ENCODE measurements at places on chromosomes 3 and 15.

- no peak for DNase-seq
These were observed 16.9 kb upstream of the P2RY13 start for GRCh38 chr3:151346292-151346691.

DNA sequence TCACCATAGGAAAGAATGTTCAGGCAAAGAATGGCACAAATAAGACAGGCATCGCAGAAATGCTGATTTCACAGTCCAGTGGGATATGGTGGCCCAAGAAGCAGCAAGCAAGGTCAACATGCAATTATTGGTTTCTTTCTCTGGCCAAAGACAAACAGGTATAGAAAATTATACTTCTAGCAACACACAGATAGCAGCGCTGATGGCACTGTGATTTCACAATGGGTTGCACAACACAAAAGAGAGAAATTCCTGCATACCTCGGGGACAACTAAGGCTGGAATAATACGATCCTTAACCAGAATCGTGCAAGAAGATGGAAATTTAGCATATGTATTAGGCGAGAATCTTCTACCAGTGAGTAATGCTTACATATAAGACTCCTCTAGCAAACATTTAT lies 76.3 kb upstream of the NR2F2 start:
- DNase-seq = no peak

DNA sequence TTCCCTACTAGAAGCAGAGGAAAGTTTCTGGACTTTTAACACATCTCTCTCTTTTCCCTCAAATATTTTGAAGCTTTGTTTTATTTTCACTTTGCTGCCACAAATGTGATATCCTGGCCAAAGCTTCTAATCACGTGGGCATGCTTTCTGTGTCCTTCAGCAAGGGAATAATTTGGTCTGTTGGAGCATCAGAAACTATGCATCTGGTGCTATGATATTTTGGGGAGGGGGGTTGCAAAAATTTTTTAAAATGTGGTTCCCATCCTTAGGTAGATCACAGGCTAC lies 254.2 kb downstream of the GAP43 start:
- DNase-seq = no peak

GRCh38 chr15:91966194-91966552 lies 112.7 kb downstream of the SLCO3A1 start:
- DNase-seq = no peak

DNA sequence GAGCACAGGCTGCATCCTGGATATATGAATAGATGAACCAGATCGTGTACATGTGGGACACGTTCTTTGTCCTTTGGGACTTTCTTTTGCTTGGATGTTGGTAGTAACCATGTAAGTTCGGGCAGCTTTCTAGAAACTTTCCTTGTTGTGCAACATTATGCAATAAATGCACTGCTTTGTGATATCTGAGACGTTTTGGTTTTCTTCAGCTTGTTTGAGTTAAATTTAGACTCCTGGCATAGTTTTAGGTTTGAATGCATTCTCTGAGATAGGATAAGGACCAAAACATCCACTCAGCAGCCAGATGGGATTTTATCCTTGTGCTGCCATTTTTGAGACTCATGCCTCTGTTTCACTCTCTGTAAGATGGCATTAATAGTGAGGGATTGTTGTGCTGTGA lies 158.9 kb downstream of the IGF1R start:
- DNase-seq = no peak

GRCh38 chr15:74844319-74845207 lies 1.6 kb upstream of the ULK3 start:
- DNase-seq = no peak

DNA sequence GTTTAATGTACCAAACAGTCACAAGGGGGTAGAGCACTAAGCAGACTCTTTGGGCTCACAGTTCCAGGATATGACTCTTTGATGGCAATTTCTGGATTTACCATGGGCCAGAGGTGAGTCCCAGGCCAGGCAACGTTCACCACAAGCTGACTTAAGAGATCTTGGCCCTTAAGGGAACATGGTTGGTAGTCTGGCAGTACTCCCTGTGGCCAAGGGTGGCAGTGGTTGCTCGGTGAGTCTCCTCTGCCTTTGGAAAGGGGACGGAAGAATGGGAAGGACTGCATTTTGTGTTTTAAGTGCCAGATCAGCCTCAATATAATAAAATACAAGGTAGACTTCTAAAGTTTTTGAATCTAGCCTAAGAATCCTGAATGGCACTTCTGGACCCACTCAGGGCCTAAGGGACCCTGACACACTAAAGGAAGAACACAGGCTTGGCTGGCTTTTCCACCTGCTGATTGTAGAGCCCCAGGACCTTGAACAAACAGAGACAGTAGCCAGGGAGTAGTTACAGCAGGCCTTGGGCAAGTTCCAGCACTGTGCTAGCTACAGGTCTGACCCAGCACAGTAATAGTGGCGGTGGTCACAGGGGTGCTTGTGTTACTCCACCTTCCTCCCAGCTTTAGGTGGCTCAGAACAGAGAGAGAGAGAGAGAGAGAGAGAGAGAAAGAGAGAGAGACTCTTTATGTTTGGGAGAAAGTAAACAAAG lies 730.7 kb upstream of the ALCAM start:
- DNase-seq = no peak

DNA sequence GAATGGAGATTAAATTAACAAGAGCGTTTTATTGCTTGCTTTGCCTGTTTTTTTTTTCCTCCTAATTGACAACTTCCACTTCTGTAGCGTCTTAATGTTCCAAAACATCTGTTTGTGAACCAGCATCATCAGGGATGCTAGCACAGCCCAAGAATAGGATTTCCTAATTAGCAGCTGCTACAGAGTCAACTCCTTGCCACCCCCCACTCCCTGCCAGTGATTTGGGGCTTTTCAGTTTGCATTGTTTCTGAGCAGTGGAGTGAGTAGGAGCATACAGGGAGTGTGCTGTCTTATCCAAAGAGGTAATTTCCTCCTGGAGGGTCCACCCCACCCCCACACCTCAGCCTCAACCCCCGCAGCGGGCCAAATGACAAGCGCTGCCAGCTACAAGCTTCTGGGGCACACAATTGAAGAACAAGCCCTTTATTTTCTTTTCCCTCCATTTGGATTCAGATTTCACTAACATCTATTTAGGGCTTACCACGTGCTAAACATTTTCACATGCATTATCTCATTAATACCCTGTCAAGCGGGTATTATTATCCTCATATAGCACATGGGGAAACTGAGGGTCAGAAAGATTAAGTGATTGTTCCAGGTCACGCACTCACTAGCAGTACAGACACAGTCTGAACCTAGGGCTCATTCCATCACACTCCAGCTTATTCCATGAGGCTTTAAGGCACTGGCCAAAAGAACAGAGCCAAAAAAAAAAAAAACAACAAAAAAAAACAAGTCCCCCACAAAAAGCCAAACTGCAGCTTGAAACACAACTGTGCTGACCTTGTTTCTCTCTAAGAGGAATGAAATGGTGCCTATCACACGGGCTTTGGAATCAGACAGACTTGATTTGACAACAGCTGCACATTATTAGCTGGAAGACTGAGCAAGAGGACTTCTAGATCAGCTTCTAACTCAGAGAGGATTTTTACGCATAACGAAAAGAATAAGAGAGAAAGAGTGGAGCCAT lies 16.4 kb downstream of the HEG1 start:
- DNase-seq = no peak

DNA sequence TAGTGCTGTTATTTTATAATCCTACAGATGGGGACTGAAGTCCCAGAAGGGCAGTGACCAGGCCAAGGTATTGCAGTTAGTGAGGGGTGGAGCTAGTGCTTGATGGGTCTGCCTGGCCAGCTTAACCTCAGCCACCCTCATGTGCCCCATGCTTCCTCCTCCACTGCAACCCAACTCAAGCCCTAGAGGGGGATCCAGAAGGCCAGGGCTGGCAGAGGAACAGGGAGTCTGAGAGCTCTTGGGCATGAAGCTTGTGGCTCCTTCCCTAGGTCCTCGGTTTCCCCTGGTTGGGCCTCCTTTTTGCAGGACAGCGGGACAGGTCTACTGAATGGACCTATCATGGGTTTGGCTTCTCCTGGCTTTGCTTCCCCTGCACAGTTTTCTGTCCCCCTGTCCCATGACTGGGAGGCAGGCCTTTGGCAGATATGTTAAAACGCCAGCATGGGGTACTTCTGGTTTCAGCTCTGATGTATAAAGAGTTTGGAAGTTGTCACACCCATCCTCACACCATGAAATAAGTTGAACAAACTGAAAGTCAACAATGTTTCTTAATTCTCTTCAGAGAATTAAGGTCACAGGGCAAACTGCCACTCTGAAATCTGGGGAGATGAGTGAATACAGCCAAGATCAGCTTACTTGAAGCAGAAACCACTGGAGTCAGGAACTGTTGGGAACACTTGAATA lies 103.3 kb downstream of the SMAD6 start:
- DNase-seq = no peak

DNA sequence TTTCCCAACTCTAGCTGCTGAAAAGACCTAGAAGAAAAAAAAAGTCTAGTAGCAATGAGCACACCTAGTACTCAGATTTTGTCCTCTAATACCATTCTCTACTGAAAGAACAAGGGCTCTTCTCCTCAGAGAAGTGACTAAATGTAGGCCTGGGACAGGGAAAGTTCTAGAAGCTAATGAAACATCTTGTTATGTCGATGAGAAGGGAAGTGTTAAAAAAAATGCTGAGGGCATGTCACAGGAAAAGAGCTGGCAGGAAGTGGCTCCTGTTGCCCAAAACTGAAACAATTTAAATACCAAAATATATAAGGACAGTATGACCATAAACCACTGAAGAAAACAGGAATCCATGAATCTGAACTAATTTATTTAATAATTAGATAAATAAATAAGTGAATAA lies 581.4 kb upstream of the TBL1XR1 start:
- DNase-seq = no peak

GRCh38 chr15:25738171-25738965 lies 124.8 kb downstream of the ATP10A start:
- no peak for DNase-seq

DNA sequence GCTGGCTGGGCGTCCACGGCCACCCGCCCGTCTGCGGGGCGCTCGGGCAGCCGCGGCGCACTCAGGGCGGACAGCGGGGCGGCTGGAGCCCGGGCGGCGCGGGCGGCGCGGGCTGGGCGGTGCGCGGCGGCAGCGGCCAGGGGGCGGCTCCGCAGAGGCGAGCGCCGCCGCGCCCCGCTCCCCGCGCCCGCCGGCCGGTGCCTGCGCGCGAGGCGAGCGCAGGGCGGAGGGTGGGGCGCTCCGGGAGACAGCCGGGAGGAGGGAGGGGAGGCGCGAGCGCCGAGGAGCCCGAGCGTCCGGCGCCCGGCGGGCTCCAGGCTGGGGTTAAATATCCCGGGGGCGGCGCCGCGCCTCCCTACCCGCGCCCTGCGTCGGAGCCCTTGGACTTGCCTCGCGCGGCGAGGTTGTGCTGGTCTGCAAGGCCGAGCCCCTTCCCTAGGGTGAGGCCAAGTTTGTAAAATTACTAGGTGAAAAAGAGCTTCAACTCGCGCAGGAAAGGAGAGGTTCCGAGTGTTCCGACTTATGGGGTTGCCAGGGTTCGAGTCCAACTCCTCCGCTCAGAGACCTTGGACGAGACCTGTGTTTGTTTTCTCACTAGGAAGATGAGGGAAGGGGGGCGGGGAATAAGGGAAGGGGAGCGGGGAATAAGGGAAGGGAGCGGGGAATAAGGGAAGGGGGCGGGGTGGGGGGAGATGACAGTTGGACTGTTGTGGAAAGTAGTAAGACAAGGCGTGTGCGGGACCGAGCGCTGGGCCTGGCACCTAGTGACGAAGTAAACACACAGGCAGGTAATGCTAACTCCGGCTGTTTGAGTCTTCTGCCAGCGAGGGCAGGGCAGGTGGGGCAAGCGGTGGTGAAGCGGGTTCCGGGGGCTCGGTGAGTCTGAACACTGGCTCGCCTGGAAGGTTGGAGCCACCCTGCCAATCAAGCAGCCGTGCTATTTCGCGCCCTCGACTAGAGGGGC lies at the start of gene TNFAIP8L3:
Gene TNFAIP8L3, minus strand, starts transcription at position 301 of the 964 bp plus-strand sequence. CDS start 311 bp downstream, outside the sequence.
- DNase-seq = no peak

- peak; percentile 19 for DNase-seq
These were observed 734 bp downstream of the TBL1XR1 start for GRCh38 chr3:177196456-177197040.

GRCh38 chr3:65788461-65788860 lies 250.3 kb downstream of the MAGI1 start:
- DNase-seq = no peak

GRCh38 chr15:68025835-68026424 lies 28.2 kb upstream of the PIAS1 start:
- DNase-seq = no peak

- no peak for DNase-seq
These were observed 124.1 kb upstream of the DLG1 start for GRCh38 chr3:197422506-197422905.

DNA sequence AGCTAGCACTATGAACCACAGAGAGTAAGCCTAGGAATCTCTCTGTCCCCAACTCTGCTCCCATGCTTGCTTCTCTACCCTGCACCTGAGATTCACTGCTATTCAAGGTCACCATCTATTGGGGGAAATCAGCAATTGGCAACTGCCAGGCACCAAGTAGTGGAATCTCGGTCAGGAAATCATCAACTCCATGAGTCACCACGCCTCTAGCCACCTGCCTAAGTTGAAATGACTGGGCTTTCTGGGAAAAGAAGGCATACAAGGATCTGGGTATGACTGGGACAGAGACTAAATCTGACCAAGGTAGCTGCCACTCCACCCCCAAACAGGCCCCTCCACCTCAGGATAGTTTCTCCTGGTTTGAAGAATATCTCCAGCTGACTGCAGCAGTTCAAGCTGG lies 464.1 kb upstream of the CBLB start:
- DNase-seq = peak; percentile 1

GRCh38 chr15:77070180-77070494 lies 772 bp downstream of the TSPAN3 start:
- DNase-seq = no peak

DNA sequence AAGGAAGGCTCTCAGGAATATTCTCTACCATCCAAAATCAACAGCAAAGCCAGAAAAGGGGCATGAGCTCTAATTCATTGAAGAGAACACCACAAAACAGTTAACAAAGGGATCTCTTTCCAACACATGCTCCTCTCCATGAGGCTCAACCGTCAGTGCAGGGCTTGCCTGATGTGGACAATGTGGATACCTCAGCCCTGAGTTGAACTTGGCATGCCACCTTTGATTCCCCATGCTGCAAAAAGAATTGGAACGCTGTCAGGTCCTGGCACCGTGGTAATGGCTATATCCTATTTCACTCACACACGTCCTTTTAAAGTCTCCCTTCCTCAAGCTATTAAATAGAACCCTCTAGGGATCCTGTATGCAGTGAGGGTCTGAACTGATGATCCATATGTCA lies 30.7 kb upstream of the IP6K2 start:
- DNase-seq = no peak

GRCh38 chr3:147400111-147400510 lies 6.2 kb downstream of the ZIC4 start:
- no peak for DNase-seq

GRCh38 chr3:172040981-172041963 lies 1.9 kb downstream of the FNDC3B start:
- DNase-seq = no peak

GRCh38 chr15:32677238-32677750 lies 35.8 kb downstream of the SCG5 start:
- DNase-seq = no peak

All from activated naive CD8-positive, alpha-beta T cell treated with anti-CD3 and anti-CD28 coated beads, Interleukin-2, amount 50 U/mL, for 16 hours (primary cell).